ENCODE measurements at places on chromosomes 6 and 20.

- DNase-seq = no peak
Measured at GRCh38 chr6:118317581-118318563, 230.2 kb upstream of the PLN start.

- no peak for DNase-seq
Measured at GRCh38 chr6:89371849-89372505, 19.5 kb upstream of the UBE2J1 start.

DNA sequence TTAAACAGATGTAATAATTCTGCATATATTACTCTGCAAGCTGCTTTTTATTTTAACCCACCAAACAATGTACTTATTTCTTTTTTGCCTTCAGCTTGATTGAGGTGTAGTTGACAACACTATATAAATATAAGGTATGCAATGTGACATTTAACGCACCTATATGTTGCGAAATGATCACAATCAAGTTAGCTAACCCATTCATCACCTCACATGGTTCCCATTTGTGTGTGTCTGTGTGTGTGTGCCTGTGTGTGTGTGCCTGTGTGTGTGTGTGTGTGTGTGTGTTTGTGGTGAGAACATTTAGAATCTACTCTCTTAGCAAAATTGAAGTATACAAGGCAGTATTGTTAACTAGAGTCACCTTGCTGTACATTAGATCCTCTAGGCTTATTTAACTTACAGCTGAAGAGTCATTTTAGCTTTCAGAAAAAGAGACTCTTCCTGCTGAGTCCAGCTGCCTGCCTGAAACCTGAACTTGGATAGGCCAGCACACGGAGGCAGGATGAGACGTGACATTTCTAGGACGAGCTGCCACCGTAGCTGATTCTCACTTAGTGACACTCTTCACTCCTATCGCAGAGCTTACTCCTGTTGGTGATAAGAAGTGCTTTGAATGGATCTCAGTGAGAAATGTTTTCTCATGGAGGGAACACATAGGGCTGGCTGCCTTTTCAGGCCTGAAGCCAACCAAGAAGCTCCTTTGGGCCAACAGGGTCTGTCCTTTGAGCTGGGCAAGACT lies 126.5 kb upstream of the RIPOR2 start:
- DNase-seq = no peak

- no peak for DNase-seq
Measured at GRCh38 chr6:54403096-54403495, 94.9 kb downstream of the TINAG start.

- no peak for DNase-seq
Measured at GRCh38 chr6:127586372-127586771, 9.4 kb downstream of the C6orf58 start.

- DNase-seq = no peak
Measured at GRCh38 chr6:10381830-10382208, 33.1 kb downstream of the TFAP2A start.

All from LNCaP clone FGC (cell line).